Jurkat, Clone E6-1 (cell line): ENCODE measurements at places on chromosomes 5 and 9.

DNA sequence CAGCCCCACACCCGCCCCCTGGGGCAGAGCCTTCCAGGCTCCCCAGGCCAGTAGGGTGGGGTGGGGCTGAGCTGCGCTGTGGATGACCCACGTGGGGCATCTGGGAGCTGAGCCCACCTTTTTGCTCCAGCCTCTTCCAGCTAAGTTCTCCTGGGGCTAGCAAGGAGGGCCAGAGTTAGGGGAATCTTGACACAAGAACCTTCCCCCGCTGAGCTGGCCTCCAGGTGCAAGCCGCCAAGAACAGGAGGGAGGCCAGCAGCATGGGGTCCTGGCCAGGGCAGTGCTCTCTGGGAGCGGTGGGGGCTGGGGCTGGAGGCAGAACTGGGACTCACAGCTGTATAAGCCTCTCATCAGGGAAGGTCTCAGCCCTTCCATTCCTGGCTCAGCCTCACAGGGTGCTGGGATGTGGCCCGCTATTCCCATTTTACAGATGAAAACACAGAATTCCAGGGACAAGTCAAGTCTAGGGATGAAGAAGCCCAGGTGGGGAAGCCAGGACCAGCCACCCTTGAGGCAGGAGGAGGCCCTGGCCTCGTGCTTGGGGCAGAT, 21.5 kb downstream of the SARDH start:
- DNase-seq = no peak

DNA sequence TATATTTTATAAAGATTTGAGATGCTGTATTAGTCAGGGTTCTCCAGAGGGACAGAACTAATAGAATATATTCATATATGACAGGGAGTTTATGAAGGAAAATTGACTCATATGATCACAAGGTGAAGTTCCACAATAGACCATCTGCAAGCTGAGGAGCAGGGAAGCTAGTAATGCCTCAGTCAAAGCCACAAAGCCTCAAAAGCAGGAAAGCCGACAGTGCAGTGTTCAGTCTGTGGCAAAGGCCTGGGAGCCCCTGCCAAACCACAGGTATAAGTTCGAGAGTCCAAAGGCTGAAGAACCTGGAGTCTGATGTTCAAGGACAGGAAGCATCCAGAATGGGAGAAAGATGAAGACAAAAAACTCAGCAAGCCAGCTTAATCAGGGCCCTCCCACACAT, 382.2 kb downstream of the LRRC70 start:
- DNase-seq = no peak

GRCh38 chr9:84950879-84951811, 281.6 kb downstream of the NTRK2 start:
- no peak for DNase-seq

DNA sequence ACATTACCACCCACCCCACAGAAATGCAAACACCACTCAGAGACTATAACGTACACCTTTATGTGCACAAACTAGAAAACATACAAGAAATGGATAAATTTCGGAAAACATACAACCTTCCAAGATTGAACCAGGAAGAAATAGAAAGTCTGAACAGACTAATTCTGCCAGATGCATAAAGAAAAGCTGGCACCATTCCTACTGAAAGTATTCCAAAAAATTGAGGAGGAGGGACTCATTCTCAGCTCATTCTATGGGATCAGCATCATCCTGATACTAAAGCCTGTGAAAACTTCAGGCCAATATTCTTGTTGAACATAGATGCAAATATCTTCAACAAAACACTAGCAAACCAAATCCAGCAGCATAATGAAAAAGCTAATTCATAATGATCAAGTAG, 115.1 kb upstream of the CD180 start:
- no peak for DNase-seq

- DNase-seq = no peak
Measured at GRCh38 chr9:37730256-37730655, 23.3 kb upstream of the TRMT10B start.

DNA sequence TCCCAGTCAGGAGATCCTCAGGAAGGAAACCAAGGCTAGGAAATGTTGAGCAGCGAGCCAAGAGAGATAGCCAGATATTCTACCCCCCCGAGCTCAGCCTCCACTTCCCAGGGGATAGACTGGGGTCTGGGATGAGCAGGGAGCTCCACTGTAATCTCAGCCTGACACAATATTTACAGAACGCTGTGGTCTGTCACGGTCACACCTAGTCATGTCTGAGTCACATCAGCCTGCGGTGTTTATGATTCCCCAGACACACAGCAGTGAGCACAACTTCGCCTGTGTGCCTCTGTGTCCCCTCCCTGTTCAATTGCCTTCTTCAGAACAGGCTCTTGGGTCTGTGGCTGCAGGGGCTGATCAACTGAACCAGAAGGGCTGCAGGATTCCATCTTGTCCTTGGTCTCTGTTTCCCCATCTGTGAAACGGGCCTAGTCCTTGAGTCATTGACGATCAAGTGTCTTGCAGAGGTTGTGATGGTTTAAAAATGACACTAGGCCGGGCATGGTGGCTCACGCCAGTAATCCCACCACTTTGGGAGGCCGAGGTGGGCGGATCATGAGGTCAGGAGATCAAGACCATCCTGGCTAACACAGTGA, 8.6 kb upstream of the PRRX2 start:
- no peak for DNase-seq

DNA sequence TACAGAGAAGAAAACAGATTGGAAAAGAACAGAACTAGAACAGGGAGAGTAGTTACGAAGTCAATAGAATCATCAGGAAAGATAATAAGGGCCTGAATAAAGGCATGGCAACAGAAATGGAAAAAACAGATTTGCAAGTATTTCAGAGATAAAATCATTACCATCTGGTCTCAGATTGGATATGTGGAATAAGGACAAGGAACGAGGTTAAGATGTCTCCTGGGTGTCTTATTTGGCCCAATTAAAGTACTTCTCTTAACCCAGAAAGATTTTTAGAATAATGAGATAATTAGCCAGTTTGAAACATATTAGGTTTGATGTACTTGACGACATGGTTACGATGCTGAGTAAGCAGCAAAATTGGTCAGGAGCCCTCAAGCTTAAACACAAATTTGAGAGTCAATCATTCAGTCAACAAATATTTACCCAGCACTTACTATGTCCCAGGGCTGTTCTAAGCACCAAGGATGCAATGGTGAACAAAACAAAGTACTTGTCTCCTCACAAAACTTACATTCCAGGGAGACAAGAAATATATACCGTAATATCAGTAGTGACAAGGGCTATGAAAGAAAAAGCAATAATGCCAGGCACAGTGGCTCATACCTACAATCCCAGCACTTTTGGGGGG, 18.3 kb downstream of the RICTOR start:
- DNase-seq = no peak

- no peak for DNase-seq
Measured at GRCh38 chr9:134536101-134536900, 105.3 kb upstream of the COL5A1 start.

GRCh38 chr5:94499806-94500205, 118.6 kb downstream of the KIAA0825 start:
- DNase-seq = no peak

GRCh38 chr9:122338994-122339393, 31.8 kb upstream of the PTGS1 start:
- no peak for DNase-seq

DNA sequence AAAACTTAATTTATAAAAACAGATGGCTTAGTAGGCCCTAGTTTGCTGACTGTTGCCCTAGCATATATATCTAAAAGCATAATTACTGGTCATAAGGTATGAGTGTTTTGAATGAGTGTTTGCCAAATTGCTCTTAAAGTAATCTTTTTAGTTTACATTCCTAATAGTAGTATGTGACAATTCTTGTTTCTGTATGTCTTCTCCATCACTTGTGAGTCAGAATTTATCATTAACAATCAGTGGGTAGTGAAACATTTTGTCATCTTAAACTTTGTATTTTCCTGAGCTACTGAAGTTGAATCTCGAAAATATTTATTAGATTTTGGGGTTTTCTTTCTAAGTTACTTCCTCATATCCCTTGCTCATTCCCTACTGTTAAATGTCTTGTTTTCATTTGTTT, 49.6 kb downstream of the APC start:
- no peak for DNase-seq

DNA sequence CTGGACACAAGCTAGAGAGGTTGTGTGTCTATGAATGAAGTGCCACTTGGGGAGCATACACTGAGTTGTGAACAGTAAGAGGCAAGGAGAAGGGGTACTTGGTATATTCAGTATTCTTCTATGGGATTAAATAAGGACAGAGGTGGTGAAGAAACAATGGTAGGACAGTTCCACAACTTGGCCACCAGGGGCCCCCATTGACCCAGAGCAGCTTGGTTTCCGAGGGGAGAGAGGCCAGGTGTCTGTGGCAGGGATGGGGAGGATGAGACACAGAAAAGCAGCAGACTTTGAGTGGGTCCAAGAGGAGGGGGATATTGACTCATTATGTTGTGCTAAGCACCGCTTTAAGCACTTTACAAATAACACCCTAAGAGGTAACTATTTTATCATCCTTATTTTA, 220.6 kb downstream of the MELK start:
- DNase-seq = no peak

- no peak for DNase-seq
Measured at GRCh38 chr5:664994-665360, 28.2 kb downstream of the TPPP start.

DNA sequence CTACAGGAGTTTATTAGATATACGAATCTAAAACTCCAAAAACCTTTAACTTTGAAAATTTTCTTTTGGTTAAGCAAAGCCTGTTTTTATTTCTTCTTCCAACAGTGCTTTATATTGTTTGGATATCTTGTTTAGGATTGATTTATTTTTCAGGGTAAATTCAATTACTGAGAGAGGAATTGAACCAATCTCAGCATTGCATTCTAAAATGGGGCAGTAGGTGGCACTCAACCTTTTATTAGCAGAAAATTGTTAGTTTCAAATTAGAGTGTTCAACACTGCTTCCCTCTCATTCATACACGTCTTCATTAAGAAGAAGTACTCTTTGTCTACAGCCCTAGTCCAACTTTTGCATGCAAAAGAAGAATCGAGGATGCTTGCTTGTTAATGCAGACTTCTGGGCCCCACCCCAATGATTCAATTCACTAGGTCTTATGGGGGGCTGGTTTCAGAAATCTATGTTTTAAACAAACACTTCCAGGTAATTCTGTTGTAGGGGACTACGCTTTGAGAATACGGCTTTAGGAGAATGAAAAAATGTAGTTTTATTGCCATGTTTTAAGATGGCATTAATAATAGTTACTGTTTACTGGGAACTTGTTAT, 26.6 kb downstream of the MRPL22 start:
- DNase-seq = peak; percentile 10

DNA sequence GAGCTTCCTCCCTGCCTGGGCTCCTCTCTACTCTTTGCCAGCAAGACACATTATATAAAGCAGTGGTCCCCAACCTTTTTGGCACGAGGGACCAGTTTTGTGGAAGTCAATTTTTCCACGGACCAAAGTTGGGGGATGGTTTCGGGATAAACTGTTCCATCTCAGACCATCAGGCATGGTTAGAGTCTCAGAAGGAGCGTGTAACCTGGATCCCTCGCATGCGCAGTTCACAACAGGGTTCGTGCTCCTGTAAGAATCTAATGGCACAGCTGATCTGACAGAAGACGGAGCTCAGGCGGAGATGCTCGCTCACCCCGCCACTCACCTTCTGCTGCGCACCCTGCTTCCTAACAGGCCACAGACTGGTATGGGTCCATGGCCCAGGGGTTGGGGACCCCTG, 142.8 kb downstream of the LIFR start:
- DNase-seq = no peak

GRCh38 chr5:100299261-100299660, 235.9 kb upstream of the FAM174A start:
- no peak for DNase-seq
